GM13977 (cell line): ENCODE measurements at places on chromosomes 6 and 20.

DNA sequence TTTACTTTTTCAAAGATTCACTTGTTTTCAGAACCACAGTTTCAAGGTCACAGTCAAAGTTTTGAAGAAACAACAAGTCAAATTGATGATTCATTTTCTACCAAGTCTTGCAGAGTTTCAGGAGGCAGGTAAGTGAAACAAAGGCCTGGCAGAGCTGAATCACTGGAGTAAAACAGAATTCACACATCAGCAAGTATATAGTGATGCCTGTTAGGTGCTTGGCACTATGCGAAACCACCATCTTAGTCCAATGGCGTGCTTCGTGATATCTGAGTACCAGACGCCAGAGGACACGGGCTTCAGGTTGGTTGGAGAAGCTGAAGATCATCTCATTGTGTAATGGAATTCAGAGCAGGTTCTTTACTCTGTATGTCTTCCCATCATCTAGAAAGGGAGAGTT, 75.9 kb downstream of the RTN4IP1 start:
- DNase-seq: no peak

GRCh38 chr6:80438772-80439171, 332.3 kb downstream of the BCKDHB start:
- no peak for DNase-seq

DNA sequence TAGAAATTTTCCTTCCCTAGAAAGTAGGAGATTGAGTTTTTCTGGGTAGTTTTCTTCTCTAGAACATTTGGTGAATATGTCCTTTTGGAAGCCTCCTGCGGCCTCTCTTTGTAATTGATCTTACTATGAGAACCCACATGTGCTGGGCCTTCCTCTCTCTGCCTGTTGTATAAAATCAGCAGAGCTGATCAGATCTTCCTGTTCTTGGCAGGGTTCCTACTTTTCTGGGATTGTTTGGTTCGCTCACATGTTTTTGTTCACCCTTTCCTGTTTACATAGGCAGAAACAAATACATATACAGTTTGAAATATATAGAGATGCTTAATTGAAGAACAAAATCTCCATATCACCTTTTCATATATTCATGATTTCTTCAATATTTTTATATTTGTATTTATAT, 57.8 kb downstream of the IL22RA2 start:
- DNase-seq: no peak

- DNase-seq: no peak
Observed at GRCh38 chr6:56387621-56388414, 140.4 kb upstream of the COL21A1 start.

DNA sequence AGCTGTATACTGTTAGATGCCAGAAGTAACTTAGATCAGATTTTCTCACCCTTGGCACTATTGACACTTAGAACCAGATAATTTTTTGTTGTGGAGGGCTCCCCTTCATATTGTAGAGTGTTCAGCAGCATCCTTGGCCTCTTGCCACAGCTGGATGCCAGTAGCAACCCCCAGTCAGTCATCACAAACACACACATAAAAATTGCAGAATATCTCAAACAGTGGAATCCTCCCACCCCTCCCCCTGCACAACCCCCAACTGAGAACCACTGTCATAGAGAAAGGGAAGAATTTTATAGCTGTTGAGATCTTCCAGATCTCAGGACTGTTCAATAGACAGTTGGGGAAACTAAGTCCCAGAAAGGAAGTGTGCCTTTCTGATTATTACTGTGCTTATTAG, 81.2 kb upstream of the VSTM2L start:
- no peak for DNase-seq

DNA sequence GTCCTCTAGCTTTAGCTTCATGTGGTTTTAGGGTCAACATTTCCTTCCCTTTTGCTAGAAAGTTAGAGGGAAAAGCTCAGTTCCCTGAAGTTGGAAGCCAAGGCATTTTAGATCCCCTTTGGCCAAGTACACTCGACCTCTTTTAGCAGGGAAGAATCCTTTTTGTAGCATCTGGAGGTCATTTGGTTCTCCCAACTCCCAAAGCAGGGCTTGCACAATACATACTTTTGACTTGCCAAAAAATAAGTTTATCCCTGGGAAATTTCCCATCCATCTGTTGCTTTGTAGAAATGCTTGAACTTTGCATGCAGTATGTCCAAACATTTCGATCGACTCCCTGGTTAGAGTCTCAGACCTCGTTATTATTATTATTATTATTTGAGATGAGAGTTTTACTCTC, 4.6 kb upstream of the EDEM2 start:
- DNase-seq: no peak

DNA sequence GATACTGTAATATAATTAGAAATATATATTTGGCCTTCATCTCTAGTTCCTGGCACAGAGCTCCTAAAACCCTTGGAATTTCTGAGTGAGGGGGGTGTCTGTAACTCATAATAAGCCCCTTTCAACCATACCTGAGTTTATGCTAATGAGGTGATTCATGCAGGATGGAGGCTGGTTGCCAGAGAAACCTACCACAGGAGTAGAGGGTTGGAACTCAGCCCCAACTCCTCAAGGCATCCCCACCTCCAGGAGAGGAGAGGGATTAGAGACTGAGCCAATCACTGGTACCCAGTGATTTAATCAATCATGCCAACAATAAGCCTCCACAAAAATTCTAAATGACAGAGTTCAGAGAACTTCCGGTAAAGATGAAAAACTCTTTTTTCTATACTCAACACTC, 17.5 kb downstream of the UQCC1 start:
- no peak for DNase-seq

DNA sequence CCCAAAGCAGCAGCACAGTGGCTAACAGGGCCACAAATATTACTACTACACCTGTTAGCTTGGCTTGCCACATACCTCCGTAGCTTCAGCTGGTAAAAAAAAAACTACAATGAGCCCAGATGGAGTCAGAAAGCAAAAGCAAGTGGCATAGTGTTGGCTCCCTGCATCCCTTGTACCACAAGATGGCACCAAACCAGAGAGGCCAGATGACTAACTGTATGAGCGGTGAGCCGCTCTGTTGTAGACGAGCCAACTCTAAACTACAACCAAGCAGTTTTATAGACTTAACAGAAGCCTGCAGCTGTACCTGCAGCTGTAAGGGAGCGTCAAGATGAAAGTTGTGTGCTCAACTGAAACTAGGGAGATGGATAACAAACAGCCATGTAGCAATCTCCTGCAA, 84.5 kb upstream of the MCHR2 start:
- DNase-seq: no peak

DNA sequence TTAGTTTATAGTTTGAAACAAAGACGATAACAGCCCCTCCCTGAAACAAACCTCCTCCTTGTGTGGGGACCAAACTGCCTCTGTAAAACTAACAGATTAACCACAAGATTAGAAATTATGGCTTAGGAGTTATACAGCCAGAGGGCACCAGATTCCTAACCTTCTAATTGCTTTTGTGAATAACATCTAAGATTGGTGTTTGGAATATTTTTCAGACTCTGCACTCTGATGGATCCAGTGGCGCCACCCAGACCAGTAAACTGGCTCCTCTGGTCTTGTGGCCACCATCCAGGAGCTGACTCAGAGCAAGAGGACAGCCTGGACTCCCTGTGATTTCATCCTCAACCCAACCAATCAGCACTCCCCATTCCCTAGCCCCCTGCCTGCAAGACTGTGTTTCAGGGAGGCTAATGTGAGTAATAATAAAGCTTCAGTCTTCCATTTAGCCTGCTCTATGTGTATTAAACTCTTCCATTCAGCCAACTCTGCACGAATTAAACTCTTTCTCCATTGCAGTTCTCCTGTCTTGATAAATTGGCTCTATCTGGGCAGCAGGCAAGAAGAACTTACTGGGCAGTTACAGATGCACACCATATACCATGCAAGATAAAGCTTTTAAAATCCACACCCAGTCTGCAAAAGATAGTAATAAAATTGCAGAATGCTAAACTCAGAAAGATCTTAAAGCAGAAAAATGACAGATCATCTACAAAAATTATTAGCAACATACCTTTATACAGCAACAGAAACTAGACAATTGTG, 58.5 kb upstream of the SLC22A16 start:
- DNase-seq: no peak

DNA sequence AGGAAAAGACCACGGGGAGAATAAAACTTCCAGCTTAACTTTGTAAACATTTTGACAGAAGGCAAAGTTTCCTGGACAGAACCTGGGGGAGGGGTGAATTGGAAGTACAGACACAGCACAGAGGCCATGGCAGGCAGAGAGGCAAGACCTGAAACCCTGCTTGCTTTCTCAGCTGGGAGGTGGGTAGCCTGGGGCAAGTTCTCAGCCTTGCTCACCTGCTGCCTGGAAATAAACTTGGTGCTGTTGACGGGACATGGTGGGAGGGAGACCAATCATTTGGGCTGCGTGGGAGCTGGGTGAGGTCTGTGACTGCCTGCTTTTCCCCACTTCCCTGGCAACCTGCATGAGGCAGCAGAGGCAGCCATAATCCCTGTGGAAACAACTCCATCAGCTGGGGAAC, 221.3 kb downstream of the MOXD1 start:
- no peak for DNase-seq

GRCh38 chr20:53161473-53161872, 189.3 kb downstream of the TSHZ2 start:
- no peak for DNase-seq

DNA sequence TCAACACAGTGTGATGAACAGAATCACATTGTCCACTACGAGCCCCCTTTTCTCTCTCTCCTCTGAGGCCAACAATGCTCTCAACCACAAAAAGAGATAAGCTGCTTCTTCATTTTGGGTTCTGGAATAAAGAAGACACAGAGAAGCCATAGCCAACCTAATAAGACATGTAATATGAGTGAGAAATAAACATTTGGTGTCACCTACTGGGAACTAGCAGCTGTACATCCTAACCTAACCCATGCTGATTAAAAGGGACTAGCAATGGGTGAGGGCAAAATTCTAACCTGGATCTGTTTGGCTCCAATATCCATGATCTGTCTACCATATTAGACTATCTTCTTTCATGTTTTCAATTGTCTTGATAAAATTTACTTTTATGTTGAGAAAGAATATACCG, 369.1 kb upstream of the MARCKS start:
- no peak for DNase-seq

GRCh38 chr6:116928677-116929076, 51.6 kb downstream of the RFX6 start:
- no peak for DNase-seq

GRCh38 chr6:52574709-52575501, 2.0 kb downstream of the TRAM2 start:
- DNase-seq: peak; percentile 76

DNA sequence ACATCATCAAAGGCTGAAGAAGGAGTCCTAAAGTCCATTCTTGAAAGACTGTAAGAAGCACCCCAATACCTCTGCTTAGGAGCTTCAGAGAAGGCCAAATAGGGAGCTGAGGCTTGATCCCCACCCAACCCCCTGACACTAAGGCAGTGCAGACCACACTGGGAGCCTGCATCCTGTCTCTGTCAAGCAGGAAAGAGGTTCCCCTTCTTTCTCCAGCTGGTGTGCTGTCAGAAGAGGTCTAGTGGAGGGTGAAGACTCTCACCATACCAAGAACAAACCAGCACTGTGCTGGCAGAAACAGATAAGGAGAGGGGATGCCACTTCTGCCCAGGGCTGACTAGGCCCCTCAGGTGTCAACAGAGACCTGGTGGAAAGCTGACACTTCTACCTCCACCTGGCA, 19.9 kb downstream of the GZF1 start:
- DNase-seq: no peak

- no peak for DNase-seq
Observed at GRCh38 chr20:5927749-5928462, 22.4 kb downstream of the TRMT6 start.

GRCh38 chr20:62388839-62389600, 2.1 kb downstream of the RPS21 start:
- DNase-seq: no peak

GRCh38 chr20:15710636-15711035, 862.6 kb downstream of the KIF16B start:
- no peak for DNase-seq

DNA sequence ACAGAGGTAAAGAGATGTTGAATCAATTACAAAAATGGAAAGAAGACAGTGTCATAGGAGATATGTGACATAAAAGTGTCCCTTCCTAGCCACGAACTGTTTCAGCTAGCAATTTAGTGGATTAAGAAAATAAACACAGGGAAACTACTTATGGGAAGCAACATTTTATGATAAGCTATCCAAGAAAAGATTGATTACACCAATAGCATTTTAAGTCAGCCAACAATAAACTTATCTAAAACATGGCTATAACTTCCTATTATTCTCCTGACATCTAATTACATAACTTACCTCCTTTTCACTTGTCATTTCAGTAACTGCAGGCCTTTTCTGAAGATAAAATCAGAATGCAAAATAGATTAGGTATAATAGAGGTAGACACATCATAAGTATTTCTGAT, 111.4 kb downstream of the PTPRK start:
- no peak for DNase-seq

- DNase-seq: no peak
Observed at GRCh38 chr20:39050555-39050902, 88.4 kb downstream of the DHX35 start.

DNA sequence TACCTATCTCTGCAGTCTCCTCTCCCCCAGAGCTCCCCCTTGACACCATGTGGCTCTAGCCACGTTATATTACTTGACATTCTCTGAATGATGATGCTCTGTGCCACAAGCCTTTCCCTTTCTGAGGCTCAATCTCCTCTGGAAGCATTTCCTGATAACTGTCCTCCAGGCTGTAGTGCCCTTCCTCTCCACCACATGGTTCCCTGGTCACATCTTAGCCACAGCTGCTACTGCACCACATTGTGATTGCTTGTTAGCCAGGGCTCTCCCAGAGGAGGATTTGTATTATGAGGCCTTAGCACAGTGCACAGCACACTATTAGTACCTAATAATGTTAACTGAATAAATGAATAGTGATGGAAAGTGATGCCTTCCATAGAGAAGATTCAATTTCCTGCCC, 63.9 kb upstream of the RCAN2 start:
- no peak for DNase-seq

DNA sequence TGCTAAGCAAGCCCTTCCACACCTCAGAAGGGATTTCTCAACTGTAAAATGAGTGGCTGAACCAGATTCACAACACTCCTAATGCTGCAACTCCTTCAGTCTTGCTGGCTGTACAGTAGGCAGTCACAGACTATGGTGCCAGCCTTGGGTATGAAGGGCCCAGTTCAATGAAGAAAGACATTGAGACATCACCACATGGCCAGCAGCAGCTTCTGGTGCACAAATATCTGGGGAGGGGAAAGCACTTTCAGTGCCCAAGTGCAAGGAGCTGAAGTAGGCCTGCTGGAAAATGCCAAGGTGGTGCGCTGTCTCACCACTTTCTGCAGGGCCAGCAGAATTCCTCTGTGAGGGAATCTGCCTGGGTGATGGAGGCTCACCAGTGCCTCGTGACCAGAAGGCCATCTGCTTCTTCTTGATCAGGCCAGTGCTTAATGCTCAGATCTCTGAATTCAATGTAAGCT, 1.8 kb downstream of the PLA2G7 start:
- no peak for DNase-seq

DNA sequence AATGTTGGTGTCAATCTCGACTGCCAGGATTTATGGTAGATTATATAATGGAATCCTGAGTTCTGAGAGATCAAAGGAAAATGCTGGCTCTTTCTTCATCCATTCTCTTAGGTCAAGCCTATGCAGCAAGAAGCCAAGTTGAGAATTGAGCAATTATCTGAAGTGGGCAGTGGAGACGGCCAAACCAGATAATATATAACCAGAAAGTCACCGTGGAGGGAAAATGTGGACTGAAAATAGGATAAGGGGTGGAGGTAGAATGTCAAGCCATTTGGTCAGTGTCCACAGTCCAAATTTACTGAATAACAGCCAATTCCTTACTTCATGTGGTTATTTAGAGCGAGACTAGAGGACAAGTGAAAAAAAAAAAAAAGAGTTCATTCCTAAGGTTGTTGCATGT, 107.8 kb upstream of the ESR1 start:
- DNase-seq: no peak
